ENCODE measurements at places on chromosomes 12 and 14.
A peak's percentile ranks its signal among the peaks of the same experiment; 100 is the strongest.

GRCh38 chr12:21369141-21369980, 3.3 kb upstream of the IAPP start:
- no peak for DNase-seq

DNA sequence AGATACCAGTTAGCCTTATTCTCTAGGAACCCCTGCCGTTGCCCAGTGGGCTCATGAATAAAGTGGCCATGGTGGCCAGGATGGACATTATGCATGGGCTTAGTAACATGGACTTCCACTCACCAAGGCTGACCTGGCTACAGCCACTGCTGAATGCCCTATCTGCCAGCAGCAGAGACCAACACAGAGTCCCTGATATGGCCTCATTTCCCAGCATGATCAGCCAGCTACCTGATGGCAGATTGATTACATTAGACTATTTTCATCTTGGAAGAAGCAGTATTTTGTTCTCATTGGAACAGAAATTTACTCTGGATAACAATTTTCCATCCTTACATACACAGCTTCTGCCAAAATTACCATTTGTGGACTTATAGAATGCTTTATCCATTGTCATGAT, 16.2 kb upstream of the LPCAT3 start:
- DNase-seq, result no peak

DNA sequence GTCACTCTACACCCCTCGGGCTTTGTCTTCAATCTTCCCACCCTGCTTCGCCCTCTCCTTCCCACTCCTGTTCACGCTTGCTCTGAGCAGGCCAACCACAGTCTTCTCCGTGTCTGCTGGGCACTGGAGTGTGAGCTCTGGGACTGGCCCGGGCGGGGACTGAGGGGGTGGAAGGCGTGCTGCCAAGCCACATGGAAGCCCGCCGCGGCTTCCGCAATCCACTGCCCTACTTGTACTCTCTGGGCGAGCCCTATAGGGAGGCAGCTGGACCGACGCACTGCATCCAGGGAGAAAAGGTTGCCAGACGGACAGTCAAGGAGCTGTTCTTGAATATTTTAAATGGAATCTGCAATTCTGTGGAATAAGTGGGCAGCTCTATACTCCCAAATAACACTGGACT, 24.8 kb downstream of the GOLGA3 start:
- no peak for DNase-seq

DNA sequence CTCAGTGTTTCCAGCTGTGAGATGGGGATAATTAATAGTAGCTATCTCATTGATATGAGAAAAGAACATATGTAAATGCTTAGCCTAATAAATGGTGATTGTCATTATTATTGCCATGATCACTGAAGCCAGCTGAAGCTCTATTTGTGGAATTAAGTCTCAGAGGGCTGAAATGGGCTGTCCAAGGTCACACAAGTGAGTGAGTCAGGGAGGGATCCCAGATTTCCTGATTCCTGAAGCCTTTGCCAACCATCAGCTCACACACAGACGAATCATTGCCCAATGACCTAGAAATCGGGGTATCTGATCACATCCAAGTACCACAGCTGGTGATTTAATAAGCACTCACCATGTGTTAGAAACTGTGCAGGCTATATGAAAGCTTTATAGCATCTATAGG, 21.6 kb upstream of the TMEM229B start:
- DNase-seq, result no peak

DNA sequence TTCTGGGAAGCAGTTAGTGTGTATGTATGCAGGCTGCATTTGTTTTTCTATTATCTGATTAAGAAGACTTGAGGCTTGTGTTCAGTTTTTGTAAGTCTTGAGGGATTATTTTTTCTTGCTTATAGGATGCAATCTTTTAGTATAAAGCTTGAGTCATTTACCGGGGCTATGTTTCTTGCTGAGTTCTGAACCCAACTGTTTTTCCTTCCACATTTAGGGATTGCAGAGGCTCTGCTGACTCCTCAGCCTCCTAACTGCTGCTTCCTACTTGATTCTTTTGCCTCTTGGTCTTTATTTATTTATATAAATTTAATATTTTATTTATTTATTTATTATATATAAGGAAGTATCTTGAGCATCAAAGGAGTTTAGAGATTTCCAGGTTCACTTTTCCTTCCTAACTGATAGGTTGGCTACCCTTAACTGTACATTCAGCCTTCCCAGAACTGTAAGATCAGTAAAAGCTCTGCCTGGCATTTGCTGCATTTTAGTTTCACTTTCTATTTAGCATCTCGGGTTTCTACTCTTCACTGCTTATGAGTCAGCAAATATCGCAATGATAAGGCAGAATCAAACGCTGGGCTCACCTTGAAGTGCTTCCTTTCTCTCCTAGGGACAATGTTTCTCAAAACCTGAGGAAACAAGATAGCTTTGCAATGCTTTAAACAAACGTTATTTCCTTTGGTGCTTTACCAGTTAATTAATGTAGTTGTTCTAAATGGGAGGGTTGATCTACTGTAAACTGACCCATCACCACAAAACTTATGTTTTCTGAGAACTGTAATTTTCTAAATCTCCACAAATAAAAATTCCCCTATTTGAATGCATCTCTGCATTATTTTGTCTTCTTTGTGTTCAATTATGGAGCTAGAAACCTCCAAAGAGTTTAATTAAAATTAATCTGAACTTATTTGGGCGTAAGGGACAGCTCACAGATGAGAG, 1183.7 kb upstream of the TMEM132C start:
- DNase-seq, result peak; percentile 88

GRCh38 chr12:114404926-114405518, 922 bp downstream of the TBX5 start:
- DNase-seq, result peak; percentile 38

DNA sequence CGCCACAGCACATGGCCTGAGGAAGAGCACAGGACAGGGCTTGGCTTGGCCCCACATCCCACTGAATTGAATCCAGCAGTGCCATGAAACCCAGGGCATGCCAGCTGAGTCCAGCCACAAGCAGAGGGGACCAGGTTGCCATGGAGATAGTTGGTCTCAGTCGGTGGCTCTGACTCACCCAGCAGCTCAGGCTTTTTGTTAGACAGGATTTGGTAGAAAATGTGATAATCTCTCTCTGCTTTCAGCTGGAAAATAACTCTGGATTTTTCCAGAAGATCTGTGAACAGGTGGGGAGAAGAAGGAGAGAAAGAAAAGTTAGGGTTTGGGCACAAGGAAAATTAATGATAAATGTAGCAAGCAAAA, 4.8 kb downstream of the MYH7 start:
- DNase-seq, result peak; percentile 45

DNA sequence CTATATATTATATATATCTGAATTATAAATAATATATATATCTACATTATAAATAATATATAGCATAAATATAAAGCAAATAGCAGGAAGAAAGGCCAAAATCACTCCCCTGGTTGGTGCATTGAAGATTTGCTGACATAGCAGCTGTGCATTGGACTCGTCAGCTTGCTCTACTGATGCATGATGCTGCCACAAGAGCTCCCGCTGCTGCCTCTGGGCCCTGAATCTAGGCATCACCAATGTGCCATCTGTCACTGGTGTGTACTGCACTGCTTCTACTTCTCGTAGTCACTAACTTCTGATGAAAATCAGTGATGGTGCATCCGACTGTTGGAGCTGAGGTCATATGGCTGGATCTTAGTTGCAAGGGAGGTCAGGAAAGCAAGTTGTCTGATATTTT, 205.0 kb downstream of the ADAMTS20 start:
- no peak for DNase-seq

DNA sequence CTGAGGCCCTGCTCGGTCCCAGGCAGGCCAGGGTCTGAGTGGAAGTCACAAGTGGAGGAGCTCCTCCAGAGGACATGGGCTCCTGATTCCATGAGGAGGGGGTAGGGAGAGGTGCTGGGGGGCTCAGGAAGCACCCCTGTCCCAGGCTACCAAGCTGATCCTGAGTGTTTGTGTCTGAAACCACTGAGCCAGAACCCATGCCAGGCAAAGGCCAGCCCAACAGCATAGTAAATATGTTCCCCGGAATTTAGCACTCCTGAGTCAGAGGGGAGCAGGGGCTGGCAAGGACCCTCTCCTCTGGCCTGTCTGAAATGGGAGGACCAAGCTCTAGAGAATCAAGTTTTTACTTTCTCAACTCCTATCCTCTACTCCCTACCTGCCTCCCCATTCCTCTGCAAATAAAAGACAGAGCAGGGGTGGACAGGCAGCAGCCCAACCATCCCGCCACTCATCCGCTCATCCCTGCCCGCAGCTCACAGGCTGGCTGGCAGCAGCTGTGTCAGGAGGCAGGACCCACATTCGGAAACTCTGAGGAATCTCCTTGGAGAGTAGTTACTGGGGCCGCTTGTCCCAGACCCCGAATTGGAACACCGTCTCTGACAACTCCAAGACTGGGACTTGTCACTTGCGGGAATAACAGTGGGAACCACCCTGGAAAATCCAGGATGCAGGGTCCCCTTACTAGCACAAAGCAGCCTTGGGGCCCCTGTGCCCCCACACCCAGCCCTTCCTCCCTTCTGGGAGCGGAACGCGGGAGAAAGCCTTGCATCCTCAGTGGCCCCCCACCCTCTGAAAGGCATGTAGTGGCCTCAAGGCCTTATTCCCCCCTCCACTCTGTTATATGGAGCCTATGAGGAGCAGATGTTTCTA, 102.5 kb downstream of the ZFP36L1 start:
- DNase-seq, result no peak

- DNase-seq, result no peak
Measured at GRCh38 chr12:92769124-92769901, 66.5 kb downstream of the PLEKHG7 start.
